ENCODE measurements at places on chromosomes 7 and 10.
A peak's percentile ranks its signal among the peaks of the same experiment; 100 is the strongest.

DNA sequence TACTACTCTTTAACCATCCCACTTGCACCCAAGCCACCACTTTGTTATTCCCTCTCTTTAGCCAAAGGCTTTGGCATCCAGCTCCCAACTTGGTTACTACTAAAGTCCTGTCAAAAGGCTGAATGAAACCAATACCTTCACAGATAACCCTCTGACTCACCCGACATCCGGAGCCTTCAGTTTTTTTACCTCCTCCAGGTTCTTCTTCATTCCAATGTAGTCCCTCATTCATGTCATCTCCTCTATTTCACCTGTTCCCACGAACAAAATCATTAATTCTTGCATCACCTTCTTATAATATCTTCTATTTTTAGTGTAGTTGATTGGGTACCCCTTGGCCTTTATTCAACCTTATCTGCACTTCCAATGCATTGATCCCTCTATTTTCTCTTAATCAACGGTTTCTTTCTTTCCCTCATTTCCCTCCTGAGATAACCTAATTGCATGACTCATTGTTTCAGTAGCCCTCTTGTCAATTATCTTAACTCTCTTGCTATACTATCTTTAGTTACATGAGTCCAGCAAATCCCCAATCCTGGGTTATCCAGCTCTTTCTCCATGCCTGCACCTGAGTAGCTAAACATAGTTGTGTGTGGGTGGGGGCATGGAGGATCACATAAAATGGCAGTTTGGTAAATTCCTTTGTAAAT is 87.2 kb upstream of the COL1A2 start:
- no peak for DNase-seq

DNA sequence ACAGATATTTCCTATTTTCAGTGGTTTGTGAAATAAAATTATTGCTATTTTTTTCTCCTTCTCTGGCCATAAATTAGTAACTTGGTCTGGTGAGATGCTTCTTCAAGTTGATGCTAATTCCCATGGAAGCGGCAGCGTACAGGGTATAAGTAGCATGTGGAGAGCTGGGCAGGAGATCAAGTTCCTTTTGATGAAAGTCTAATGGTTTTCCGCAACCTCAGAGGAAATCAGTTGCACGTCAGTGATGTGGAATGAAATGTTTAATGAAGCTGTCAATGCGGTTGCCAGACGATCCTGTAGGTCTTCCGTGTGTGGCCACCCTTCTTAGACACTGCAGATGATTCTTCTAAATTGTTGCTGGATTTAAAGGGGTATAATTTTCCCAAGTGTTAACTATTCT is 236.4 kb upstream of the GRM3 start:
- DNase-seq: no peak

DNA sequence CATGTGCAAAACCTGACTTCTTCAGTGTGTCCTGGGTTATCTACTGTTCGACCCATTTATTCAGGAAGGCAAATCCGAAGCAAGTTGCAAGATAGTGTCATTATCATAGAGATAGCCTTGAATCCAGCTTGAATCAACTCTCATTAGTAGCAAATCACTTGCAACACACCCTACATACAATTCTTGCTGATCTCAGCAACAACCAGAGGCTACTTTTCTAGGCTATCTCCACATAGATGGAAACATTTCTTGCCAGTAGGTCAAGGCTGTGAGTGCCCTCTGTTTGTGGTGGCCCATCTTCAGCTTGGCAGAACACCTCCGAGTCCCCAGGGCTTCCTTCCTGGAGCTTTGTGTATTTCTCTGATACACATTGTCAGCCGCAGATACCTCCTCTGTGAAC is 12.0 kb downstream of the UBTD1 start:
- no peak for DNase-seq

GRCh38 chr10:69731184-69731583 is 70.5 kb upstream of the COL13A1 start:
- DNase-seq: no peak

DNA sequence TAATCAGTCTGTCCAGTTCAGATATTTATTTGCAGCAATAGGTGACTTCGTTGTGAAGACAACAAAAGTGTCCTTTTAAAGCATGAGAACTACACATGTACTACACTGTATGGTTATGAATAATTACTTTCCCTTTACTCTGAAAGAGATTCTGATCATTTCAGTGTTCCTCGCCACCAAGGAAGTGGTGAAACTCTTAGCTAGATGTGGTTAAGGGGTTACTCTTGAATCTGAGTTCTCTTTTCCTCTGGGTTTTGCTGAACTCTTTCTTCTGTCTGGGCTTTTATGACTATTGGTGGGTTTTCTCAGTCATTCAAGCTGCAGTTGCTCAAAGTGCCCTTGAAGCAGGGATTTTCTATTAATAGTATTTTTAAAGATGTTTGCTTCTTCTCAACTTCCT is 127.9 kb upstream of the SEM1 start:
- peak; percentile 65 for DNase-seq

GRCh38 chr7:144907577-144907976 is 71.7 kb upstream of the TPK1 start:
- no peak for DNase-seq

DNA sequence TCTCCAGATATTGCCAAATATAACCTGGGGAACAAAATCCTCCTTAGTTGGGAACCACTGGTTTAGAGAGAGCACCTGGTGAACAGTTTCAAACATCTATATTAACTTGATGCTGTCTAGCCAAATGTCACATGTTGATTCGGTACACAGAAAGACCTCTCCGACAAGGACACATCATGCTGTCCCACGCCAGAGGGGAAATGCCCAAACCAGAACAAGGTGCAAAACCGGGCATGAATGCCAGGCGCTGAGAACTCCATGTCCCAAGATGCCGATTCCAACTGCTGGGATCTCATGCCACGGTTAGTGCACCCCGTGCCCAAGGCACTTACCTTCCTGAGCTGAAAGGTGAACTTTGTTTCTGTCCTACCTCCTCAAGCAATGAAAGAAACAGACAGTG is 100.8 kb downstream of the SFMBT2 start:
- DNase-seq: no peak

GRCh38 chr10:34010891-34011290 is 676.4 kb upstream of the NRP1 start:
- DNase-seq: no peak

- no peak for DNase-seq
Measured at GRCh38 chr7:22425361-22425760, 68.4 kb upstream of the RAPGEF5 start.

- DNase-seq: no peak
Measured at GRCh38 chr7:139714163-139714901, 63.5 kb downstream of the HIPK2 start.

DNA sequence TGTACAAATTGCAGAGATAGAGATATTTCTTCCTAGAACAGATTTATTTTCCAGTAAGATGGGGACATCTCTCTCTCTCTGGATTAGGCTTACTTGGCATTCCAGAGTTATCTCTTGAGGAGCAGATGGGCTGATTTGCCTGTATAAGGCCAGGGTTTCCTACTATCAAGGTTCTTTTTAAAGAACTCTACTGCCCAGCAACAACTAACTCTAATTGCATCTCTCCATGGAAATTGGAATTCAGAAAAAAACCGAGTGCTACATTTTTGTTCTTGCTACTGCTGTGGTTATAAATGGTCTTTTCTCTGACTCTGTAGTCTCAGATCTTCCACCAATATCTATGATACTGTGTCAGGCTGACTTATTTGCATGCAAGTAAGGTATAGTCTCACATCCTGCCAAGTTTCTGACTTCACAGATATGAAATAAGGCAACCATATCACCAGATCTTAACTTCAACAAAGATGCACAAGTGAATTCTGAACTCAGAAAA is 161.1 kb downstream of the CRPPA start:
- no peak for DNase-seq

- no peak for DNase-seq
Measured at GRCh38 chr10:129023082-129023481, 444.0 kb upstream of the MGMT start.

Data from central memory CD4-positive, alpha-beta T cell (primary cell).